AG10803 (cell line): ENCODE measurements at places on chromosomes 5 and 9.
A peak's percentile ranks its signal among the peaks of the same experiment; 100 is the strongest.

- no peak for DNase-seq
Observed at GRCh38 chr5:19950897-19951296, 37.1 kb downstream of the CDH18 start.

- DNase-seq: no peak
Observed at GRCh38 chr5:21831145-21831787, 1021.9 kb downstream of the CDH12 start.

- DNase-seq: no peak
Observed at GRCh38 chr9:98921732-98922131, 22.0 kb upstream of the COL15A1 start.

- DNase-seq: no peak
Observed at GRCh38 chr9:37700900-37701299, 50.1 kb downstream of the FRMPD1 start.

DNA sequence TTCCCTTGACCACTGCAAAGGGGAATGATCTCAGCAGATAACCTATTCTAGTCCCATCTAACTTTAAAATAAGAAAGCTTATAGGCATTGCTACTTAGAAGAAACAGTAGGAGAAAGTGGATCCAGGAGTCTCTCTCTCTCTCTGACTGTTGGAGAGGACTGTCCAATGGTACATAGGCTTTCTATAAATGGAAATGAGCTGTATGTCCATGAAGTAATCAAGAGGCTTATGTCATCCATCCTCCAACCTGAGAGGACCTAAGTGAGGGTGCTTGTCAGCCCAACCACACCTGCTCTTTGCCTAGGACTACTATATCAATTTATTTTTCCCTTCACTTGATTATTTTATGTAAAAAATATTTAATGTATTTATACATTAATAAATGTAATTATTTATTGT is 172.3 kb downstream of the PAPPA start:
- DNase-seq: no peak

DNA sequence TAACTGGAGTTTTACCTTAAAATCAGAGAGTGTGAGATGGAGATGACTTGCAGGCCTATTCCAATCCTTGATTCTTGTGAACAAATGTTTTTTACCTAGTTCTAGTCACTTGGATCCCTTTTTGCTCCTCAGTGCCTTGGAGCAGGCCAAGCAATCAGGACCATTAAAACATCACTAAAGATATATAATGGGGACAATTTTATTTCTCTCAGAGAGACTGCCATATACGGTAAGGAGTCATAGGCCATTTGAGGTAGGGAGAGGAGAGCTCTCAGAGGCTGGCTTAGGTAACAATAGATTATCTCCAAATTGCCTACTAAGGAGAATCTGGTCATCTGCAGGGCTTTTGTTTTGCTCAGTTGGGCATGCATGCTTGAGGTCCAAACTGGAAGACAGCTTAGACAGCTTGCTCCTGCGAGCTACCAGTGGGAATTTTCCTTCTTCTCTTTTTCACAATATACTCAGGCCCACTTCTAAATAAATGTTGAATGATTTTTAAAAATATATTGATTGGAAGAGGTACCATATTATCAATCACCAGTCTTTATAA is 44.0 kb downstream of the FREM1 start:
- no peak for DNase-seq

DNA sequence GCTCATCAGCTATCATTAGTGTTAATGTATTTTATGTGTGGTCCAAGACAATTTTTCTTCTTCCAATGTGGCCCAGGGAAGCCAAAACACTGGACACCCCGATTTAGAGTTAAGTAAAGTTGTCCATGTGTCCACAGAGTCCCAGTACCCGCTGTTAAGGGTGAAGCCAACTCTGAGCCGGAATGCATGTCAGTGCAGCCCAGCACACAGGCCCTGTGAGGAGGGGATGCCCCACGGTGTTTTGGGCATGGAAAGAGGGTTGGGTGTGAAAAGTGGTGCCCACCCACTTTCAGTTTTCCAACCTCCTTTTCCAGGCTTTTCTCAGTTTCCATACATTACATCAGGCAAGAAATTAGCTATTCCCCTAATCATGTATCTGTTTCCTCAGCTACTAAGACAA is 24.4 kb downstream of the SHC3 start:
- no peak for DNase-seq

DNA sequence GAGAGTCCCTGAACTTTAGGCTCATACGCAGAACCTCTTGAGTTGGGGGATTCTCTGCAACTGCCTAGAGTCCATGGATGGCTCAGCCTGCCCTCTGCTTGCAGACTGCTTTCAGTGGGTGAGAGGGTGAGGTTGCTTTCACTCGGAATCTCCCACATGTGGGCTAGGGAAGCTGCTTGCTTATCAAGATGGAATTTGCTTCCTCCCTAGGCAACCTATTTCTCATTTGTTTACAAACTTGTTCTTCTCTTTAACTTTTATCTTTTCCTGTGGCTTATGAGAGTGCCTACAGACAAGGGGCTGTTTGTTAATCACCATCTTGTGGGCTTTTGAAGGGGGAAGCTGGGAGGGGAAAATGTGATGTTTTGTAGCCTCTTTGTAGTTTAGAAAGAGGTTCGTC is 10.0 kb downstream of the TLE4 start:
- peak; percentile 90 for DNase-seq

- DNase-seq: peak; percentile 74
Observed at GRCh38 chr5:16411741-16412455, 53.7 kb downstream of the ZNF622 start.

DNA sequence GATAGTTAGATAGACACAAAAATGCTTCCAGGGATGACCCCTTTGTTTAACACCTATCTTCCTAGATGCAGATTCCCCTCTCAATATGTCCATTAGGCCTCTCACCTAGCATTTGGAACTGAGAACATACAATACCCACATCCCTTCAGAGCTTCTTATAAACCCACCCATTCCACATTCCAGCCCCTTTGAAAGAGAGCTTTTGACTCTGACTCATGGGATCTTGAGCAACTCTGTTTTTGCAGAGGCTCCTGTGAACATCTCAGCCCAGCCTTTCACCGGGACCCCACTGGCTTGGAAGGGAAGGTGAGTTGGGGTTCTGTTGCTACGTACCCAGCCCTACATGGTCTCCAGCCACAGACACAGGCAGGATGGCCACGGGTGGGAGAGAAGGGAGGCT is 195.5 kb downstream of the FRMD3 start:
- peak; percentile 18 for DNase-seq

GRCh38 chr5:90386099-90386710 is 23.4 kb downstream of the CETN3 start:
- DNase-seq: peak; percentile 28

- no peak for DNase-seq
Observed at GRCh38 chr9:130988400-130988747, 20.6 kb upstream of the LAMC3 start.

GRCh38 chr5:116585227-116585626 is 10.6 kb upstream of the SEMA6A start:
- DNase-seq: no peak

DNA sequence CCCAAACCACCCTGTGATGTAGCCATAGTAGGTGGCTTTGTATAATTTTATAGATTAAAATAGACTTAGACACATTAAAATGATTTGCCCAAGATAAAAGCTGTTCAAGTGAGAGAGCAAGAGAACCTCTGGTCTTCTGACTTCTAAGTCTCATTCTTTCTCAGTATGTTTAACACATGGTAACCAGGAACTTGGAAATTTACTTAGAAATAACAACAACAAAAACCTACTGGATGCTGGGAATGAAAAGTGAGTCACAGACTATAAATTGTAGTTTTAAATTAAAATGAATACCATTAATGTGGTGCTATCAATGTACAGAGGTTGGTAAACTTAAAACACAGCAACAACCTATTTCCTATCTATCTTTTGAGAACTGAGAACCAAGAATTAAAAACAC is 30.4 kb downstream of the HMGCR start:
- DNase-seq: peak; percentile 37

GRCh38 chr5:124872615-124873014 is 126.2 kb upstream of the ZNF608 start:
- no peak for DNase-seq

GRCh38 chr9:116267021-116267420 is 113.4 kb downstream of the PAPPA start:
- peak; percentile 45 for DNase-seq

- no peak for DNase-seq
Observed at GRCh38 chr9:130327070-130327780, 61.7 kb downstream of the HMCN2 start.

DNA sequence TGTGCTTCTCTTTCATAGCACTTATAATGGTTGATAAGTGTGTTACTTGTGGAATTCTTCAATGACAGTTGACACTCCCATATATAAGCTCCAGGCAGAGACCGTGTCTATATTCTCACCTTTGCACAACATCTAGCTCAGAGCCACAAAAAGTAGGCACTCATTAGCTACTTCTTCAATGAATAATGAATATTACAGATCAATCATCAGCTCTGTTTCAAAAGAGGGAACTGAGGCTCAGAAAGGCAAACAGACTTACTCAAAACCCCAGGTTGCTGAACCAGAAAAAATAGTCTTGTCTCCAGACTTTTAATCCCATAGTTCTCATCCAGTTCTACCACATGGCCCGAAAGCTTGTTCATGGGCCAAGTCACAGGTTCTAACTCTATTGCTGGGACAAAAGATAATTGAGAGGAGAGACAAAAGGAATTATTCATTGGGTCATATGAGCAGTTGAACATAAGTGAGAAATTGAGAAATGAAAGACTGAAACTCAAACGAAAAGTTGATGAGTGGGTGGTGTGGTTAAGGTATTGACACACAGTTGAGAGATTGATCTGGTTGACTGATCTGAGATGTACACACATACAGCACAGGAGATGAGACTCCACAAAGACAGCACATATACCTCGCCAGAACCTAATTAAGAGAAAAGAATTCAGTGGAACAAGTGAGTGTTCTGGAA is 381.6 kb downstream of the EFNA5 start:
- DNase-seq: no peak

GRCh38 chr5:36743891-36744772 is 132.4 kb upstream of the NIPBL start:
- DNase-seq: peak; percentile 52

DNA sequence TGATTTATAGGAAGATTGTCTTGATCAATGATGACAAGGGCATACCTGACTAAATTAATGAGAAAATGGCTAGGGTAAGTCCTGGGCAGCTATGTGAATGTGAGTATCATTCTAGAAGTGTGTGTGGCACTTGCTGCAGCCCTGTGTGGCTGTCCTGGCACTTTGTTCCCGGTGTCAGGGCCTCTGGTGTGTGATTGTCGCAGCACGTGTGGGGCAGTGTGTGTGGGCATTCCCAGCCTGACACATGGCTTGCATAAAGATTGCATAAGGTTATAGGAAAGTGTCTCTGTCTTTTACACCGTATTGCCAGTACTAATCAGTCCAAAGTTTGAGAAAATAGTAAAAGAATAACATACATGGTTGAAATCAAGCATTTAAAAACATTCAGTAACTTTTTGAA is 74.4 kb downstream of the TRIO start:
- peak; percentile 49 for DNase-seq

- DNase-seq: no peak
Observed at GRCh38 chr5:117547192-117547591, 972.6 kb upstream of the SEMA6A start.

GRCh38 chr5:148882332-148882731 is 55.9 kb downstream of the ADRB2 start:
- no peak for DNase-seq

- DNase-seq: no peak
Observed at GRCh38 chr9:78040726-78041125, 9.1 kb upstream of the GNAQ start.

DNA sequence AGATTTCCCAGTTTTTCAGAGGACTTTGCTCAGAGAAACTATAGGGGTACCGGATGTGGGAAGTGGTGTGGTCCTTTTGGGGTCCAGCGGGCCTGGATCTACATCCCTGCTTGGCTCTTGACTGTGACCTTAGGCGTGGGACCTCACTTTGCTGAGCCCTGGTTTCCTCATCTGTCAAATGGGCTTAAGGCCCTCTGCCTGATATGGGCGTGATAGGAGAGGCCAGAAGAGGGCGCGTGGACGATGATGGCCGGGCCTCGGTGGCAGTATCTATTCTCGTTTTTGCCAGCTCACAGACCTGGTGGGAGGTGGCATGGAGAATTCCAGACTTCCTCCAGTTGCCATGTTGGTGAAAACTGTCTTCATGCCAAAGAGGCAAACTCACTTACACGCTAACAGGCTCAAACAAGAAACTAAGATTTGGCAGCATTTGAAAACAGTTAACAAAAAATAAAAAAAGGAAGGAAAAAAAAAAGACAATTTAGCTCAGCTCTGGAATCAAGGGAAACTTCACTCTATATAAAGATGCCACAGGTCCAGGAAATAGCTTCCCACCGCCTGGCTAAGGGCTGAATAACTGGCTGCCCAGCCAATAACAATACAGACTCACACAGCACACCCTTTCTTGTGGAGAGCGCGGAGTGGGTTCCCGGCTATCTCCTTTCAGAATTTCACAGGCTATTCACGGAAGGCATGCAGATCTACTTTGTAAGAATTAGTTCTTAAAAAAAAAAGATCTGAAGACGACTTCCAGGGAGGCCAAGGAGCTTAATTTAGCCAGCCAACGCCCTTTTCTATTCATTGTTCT is 1.7 kb downstream of the SH3PXD2B start:
- peak; percentile 71 for DNase-seq

DNA sequence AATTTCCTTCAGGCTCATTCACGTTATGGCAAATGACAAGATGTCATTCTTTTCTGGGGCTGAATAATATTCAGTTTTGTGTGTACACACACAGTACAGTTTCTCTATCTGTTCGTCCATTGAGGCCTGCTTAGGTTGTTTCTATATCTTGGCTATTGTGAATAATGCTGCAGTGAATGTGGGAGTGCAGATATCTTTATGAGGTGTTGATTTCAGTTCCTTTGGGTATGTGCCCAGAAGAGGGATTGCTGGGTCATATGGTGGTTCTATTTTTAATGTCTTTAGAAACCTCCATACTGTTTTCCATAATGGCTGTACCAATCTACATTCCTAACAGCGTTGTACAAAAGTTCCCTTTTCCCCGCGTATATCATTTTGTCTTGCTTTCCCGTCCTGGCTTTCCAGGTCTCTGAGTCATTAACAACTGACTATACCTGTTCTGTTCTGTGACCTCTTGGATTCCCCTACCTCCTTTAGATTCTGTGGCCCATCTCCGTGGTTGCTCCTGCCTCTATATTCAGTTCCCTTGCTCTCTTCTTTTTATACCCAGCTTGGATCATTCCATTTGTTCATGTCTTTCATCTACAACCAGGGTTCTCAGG is 6.8 kb downstream of the SNX30 start:
- DNase-seq: peak; percentile 35

GRCh38 chr9:69532396-69532795 is 139.8 kb downstream of the APBA1 start:
- no peak for DNase-seq

GRCh38 chr9:75626860-75627259 is 263.6 kb upstream of the PCSK5 start:
- DNase-seq: no peak

GRCh38 chr5:135229122-135229521 is 169.9 kb downstream of the MACROH2A1 start:
- no peak for DNase-seq

GRCh38 chr5:113692891-113693457 is 179.5 kb downstream of the YTHDC2 start:
- DNase-seq: no peak

DNA sequence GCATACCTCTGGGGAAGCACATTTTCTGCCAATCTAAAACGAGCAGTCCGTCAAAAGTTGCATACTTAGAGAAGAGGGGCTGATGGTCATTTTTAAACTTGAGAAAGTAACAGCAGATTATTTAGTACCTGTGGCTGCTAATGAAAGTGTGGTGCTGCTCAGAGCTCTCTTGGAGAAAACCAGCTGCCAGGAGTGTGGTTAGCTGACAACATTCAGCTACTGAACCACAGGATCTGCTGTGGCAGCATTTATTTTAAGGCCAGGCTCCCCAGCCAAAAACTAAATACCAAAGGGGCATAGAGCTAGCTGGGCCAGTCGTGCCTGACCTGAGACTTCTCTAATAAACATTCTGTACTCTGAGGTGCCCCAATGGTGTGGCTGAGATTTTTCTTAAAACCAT is 203.6 kb downstream of the EDIL3 start:
- DNase-seq: peak; percentile 29
